ENCODE measurements at places on chromosomes 4 and X.

GRCh38 chr4:97185233-97185632, 958.0 kb downstream of the STPG2 start:
- no peak for DNase-seq

- DNase-seq = no peak
Measured at GRCh38 chr4:38385093-38386004, 278.6 kb upstream of the KLF3 start.

DNA sequence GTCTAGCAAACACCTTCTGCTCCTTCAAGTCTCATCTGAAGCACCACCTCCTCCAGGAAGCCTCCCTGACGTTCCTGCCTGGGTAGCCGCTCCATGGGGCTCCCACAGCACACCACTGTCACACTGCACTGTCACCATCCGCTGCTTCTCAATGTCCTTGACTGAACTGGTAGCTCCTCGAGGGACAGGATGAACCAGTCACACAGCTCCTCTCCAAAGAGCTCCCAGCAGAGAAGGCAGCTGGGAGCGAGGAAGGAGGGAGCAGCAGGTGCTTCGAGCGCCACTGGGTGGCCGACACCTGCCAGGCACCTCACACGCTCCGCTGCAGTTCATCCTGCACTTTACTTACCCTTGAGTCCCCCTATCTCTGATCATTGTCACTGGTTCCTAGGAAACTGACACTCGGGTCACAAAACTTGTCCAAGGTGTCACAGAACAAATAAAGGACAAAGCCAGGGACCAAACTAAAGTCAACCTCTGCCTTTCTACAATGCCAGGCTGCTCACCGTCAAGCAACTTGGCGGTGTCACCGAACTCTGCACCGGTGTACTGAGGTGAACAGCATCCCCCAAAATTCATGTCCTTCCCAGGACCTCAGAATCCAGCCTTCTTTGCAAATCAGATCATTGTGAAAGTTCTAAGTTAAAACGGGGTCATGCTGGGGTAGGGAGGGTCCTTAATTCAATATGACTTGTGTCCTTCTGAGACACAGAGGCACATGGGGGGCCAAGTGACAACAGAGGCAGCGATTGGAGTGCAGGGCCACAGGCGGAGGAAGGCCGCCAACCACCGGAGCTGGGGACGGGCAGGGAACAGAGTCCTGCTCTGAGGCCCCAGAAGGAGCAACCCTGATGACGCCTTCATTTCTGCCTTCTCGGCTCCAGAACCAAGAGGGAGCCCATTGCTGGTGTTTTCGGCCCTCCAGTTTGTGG, 5.5 kb upstream of the S100P start:
- no peak for DNase-seq

GRCh38 chrX:100623001-100623400, 13.6 kb downstream of the TSPAN6 start:
- DNase-seq = no peak

DNA sequence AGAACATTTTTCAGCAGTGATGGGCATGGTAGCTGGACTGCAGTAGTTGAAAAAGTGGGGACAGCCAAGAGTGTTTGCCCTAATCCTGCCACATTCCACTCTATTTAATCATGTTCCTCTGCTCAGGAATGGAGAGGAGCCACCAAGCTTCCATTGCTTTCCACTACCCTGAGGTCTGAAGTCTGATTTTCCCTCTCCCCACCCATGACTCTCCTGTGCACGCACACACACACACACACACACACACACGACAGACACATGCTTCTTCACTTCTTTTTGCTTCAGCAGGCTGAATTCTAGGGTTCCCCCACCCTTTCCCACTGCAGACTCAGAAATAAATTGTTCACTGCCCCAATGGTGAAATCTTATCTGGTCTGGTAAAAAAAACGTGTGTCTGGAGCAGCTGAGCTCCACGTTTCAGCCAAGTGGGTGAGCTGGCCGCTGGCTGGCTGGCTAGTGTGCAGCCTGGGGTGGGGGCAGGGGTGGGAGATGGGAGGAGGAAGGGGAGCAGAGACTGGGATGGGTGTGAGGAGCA, 142.7 kb upstream of the NALF2 start:
- DNase-seq = no peak

- DNase-seq = no peak
Measured at GRCh38 chr4:8915201-8916200, 43.9 kb upstream of the HMX1 start.

- no peak for DNase-seq
Measured at GRCh38 chr4:20603671-20604313, 96.5 kb upstream of the PACRGL start.
